Activated T-cell treated with anti-CD3 and anti-CD28 coated beads for 1 hour (primary cell): ENCODE measurements at places on chromosomes 5 and 9.
A peak's percentile ranks its signal among the peaks of the same experiment; 100 is the strongest.

- DNase-seq = no peak
Observed at GRCh38 chr5:79931866-79932265, 59.2 kb downstream of the MTX3 start.

DNA sequence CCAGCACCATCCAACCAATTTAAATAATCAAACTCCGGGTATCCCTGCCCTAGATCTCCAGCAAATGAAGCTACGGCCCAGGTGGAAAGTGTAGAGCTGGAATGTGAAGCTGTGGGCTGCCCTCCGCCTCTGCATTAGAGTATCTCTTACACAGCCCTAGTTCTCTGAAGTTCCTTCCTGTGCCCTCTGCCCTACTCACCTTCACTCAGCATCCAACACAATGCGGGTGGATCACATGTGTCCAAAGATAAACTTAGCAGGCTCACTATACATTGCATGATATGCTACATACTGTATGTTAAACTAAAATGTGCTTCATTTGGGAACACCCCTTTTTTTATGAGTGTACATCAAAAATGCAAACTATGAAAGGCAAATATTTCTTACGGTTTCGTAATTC is 70.0 kb upstream of the RAD23B start:
- DNase-seq = no peak

GRCh38 chr9:127390563-127390962 is 6.4 kb upstream of the SLC2A8 start:
- no peak for DNase-seq

GRCh38 chr9:106726070-106726815 is 136.7 kb upstream of the ZNF462 start:
- DNase-seq = no peak

DNA sequence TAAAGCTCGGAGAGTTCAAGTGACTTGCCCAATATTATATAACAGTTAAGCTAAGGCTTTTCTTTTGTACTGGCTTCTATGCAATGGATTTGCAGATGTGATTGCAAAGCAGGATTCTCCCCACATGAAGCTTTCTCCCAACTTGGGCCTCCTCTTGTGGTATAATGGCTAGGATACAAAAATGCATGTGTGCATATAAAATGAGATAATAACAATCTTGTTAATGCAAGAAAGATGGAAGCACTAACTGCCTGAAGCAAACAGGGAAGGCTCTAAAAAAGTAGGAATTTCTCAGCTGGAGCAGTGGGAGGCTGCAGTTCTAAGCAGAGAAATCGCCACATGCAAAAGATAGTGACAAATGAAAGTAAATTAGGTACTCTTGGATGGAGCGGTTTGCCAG is 444.2 kb upstream of the RIOK2 start:
- DNase-seq = no peak

DNA sequence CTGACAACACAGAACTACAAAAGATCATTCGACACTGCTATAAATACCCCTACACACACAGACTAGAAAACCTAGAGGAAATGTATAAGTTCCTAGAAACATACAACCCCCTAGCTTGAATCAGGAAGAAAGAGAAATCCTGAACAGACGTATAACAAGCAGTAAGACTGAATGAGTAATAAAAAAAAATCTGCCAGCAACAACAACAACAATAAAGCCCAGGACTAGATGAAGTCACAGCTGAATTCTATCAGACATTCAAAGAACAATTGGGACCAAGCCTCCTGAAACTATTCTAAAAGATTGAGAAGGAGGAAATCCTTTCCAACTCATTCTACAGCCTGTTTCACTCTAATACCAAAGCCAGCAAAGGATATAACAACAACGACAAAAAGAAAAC is 68.2 kb upstream of the SLIT3 start:
- DNase-seq = no peak

DNA sequence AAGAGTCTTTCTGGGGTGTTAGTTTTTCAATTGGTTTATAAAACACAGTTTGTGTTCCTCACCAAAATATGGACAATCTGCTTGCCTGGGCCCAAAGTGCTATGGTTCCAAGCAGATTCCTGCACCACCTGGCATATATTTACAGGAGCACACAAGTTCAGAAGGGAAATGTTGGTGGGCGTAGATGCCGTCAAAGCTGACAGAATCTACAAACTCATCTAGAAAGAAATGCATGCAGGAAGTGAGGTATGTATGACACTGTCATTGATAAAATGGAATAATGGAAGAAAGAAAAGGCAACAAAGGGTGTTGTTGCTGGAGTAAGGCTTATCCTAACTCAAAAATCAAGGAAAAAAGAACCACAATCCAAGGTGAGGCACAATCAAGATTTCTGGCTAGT is 225.8 kb downstream of the MLLT3 start:
- no peak for DNase-seq

GRCh38 chr9:5790923-5791322 is 42.0 kb downstream of the ERMP1 start:
- no peak for DNase-seq

GRCh38 chr5:154446195-154447088 is 645 bp downstream of the SAP30L start:
- peak; percentile 25 for DNase-seq

DNA sequence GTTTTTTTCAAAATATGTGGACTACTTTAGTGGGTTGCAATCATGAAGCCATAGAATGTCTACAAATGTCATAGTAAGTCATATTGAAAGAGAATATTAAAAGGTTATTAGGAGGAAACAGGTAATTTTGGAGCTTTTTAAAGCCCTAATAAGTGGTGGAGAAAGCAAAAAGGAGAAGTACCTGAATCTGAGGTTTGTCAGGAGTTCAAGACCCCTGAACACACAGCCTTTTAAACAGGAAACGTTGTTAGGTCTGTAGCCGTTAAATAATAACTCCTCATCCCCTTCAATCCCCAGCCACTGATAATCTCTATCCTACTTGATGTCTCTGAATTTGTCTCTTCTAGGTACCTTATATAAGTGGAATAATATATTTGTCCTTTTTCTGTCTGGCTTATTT is 51.1 kb downstream of the SPEF2 start:
- no peak for DNase-seq

DNA sequence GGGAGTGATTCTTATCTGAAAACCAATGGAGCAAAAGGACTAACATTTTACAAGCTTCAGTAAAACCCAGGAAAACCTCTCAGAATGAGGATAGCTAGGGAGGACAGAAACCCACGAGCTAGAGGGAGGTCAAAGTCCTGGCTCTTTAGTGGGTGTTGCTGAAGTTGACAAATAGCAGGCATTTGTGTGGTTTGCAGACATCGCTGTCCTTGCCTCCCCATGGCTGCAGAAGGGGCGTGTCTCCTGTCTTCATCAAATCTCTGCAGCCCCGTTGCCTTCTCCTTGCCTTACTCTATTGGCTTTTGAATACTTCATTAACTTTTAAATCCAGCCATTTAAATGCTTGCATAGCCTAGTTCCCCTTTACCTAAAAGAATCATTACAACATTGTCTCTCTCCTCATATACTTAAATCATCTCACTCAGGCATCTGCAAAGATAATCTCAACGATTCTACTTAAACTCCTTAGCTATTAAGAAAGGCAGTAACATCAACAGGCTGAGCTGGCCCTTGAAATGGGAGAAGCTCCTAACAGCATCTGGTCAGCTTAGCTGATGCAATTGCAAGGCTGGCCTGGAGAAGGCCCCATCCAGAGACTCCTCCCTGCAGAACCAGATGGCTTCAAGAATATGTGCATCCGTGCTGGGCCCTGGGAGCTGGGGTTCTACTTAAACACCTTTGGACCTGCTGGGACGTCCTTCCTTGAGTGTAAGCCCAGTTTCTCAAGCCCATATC is 152.8 kb upstream of the TAS2R1 start:
- DNase-seq = no peak

DNA sequence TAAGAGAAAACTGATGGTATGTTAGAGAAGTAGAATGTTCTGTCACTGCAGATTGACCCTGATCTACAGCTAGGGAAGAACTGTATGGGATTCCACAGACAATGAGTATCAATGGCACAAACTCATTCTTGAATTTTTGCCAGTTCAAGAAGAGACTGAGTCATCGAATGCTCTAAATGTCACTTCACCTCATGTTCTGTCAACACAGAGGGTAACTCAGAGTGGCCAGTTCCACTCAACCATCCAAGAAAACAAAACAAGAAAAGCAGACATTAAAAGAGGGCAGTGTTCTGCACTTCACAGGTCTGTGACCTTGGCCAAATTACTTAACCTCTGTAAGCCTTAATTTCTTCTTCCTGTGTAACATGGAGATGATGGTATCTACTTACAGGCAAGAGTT is 132.2 kb upstream of the HMHB1 start:
- no peak for DNase-seq

DNA sequence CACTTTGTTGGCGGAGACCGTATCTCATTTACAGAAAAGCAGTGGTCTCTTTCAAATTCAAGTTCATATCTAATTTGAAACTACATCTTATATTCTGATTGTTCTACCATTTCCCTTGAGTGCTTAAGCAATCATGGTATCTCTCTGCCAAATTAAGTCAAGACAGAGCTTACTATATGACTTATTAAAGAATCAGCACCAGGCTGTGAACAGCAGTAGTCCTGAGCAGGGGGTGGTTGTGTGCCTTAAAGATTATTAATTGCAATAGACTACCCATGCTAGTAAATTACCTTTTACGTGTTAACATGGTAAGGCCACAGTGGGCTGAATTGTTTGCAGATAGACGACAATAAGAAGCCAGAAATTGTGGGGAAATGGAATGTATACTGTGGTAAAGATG is 21.5 kb downstream of the SNCAIP start:
- DNase-seq = no peak

- peak; percentile 68 for DNase-seq
Observed at GRCh38 chr9:131530920-131531832, at the start of gene UCK1. TSS of gene UCK1 (minus strand) at chr9:131531263. CDS start at chr9:131531174, 89 bp downstream.

- DNase-seq = peak; percentile 53
Observed at GRCh38 chr5:132746954-132747615, at the start of gene CCNI2. TSS of gene CCNI2 (plus strand) at chr5:132747426. CDS start at chr5:132747496, 70 bp downstream.

GRCh38 chr5:140806834-140807775 is at the start of gene PCDHA4:
TSS of gene PCDHA4 (plus strand) at chr5:140807068.
- no peak for DNase-seq

DNA sequence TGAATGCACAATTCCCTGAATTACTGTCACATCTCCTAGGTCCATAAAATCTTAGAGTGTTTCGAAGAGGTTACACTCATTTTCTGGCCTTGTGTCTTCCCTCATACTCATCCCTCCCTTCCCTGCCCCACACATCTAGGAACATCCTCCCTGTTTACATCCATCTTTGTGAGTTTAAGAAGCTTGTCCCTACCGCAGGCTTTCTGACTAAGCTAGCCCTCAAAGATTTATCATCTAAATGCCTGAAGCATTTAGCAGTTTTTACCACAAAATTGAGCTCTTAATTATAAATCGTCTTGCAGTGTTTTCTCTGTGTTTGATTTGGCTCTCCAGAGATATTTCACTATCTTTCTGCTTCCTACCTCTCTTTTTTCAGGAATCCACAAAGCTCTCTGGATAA is 374.8 kb downstream of the KIAA0825 start:
- DNase-seq = no peak
